ENCODE measurements at places on chromosomes 2 and 18.

- H3K4me1 ChIP-seq, result no peaks in the 10 kb centered on the region
- H3K27ac ChIP-seq, result no peak overlapping the region
- no peaks in the 10 kb centered on the region for H3K27me3 ChIP-seq
Measured at GRCh38 chr2:204871231-204871953, 326.1 kb downstream of the PARD3B start.

- H3K4me3 ChIP-seq, result no peak overlapping the region
- no peaks in the 10 kb centered on the region for H3K36me3 ChIP-seq
- peaks cover 3% of the 10 kb centered on the region for H3K27me3 ChIP-seq
- no peaks in the 10 kb centered on the region for H3K4me1 ChIP-seq
- no peak for DNase-seq
Measured at GRCh38 chr2:217787160-217787877, 215.5 kb downstream of the TNS1 start.

DNA sequence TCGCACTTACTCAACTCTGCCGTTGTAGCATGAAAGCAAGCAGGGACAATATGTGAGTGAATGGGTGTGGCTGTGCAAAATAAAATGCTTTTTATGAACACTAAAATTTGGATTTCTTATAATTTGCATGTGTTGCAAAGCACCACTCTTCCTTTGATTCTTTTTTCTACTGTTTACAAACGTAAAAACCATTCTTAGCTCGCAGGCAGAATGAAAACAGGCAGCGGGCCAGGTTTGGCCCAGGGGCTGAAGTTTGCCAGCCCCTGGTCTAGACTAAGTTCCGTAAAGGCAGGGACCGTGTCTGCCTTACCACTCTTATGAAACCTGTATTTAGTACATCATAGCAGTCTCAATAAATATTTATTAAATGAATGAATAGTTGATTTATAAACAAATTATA lies 83.7 kb upstream of the SPATS2L start:
- no peak for DNase-seq
- no peak overlapping the region for H3K4me3 ChIP-seq
- peaks cover 28% of the 10 kb centered on the region for H3K4me1 ChIP-seq
- no peaks in the 10 kb centered on the region for H3K36me3 ChIP-seq
- no peak overlapping the region for H3K27ac ChIP-seq

DNA sequence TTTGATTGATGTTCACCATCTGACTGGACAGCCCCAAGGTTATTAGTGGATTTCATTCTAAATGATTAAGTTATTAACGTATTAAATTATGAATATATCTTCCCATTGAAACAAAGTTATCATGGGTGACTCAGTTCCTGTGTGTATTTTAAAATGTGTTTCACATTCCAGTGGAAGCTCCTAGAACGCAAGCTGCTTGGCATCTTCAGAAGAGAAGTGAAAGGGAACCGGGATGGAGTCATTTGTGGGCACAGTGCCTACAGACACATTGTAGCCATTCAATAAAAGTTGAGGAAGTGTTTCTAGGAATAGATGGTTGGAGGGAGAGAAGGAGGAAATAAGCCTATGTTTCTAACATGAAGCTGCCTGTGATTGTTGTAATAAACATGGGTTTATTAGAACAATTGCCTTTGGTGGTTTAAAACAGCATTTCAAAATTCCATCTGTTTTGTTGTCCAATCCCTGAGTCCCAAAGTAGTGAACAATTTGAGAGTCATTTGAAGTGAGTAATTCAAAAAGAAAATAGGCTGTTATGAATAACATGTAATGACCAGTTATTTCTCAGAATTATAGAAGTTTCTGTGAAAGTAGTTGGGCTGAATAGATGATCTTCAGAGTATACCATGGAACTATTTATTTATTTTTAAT lies 143.5 kb downstream of the PKP4 start:
- H3K36me3 ChIP-seq, result peaks cover 2% of the 10 kb centered on the region
- H3K4me1 ChIP-seq, result peaks cover 2% of the 10 kb centered on the region
- no peaks in the 10 kb centered on the region for H3K27me3 ChIP-seq

GRCh38 chr2:40321822-40322221 lies 130.1 kb downstream of the SLC8A1 start:
- no peak overlapping the region for H3K4me3 ChIP-seq
- H3K4me1 ChIP-seq, result no peaks in the 10 kb centered on the region
- DNase-seq, result no peak
- H3K27me3 ChIP-seq, result no peaks in the 10 kb centered on the region
- no peaks in the 10 kb centered on the region for H3K36me3 ChIP-seq

- peak; percentile 47 for DNase-seq
- peak overlapping the region; percentile 71 for H3K27ac ChIP-seq
- H3K4me1 ChIP-seq, result peaks cover 3% of the 10 kb centered on the region
- peaks cover 7% of the 10 kb centered on the region for H3K36me3 ChIP-seq
Measured at GRCh38 chr2:65227020-65227455, 593 bp upstream of the ACTR2 start.

GRCh38 chr2:96502891-96503636 lies 2.1 kb downstream of the NEURL3 start:
- no peak for DNase-seq
- H3K27ac ChIP-seq, result no peak overlapping the region
- peaks cover 18% of the 10 kb centered on the region for H3K27me3 ChIP-seq
- no peak overlapping the region for H3K4me3 ChIP-seq
- H3K4me1 ChIP-seq, result peaks cover 52% of the 10 kb centered on the region

- no peaks in the 10 kb centered on the region for H3K4me1 ChIP-seq
- DNase-seq, result no peak
- H3K27ac ChIP-seq, result no peak overlapping the region
- no peak overlapping the region for H3K4me3 ChIP-seq
- H3K27me3 ChIP-seq, result no peaks in the 10 kb centered on the region
- no peaks in the 10 kb centered on the region for H3K36me3 ChIP-seq
Measured at GRCh38 chr2:11852526-11853196, 106.2 kb downstream of the LPIN1 start.

- no peak overlapping the region for H3K27ac ChIP-seq
- peaks cover 29% of the 10 kb centered on the region for H3K36me3 ChIP-seq
- no peak overlapping the region for H3K4me3 ChIP-seq
- peaks cover 24% of the 10 kb centered on the region for H3K4me1 ChIP-seq
Measured at GRCh38 chr2:20633001-20633400, 17.9 kb downstream of the HS1BP3 start.

DNA sequence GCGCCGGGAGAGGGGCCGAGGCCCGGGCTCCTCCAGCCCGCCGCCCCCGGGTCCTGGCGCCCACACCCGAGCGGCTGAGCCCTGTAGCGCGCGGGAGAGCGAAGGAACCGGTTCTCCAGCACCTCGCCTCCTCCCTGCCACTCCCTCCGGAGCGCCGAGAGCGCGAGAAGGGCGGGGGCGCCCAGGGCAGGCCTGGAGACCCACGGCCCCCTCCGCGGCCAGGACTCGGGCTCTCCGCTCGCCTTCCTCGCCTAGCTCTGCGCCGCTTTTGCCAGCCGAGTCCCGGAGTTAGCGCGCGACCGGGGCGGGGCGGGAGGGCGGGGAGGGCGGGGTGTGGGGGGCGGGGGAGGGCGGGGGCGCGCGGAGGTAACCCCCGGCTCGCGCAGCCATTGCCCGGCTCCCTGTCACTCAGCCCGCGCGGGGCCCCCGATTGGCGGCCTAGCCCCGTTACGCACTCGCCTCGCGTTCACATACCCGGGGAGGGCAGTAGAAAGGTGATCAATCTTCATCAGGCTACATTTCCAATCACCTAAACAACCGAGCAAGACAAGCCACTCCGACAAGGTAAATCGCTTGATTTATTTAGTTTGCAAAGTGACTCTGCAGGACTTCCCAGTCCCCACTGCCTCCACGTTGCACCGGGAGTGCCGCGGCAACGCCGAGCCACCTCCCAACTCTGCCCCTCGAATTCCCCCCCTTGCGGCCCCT lies at the start of gene OTX1:
Gene OTX1 (plus strand): TSS at position 497 of the 708 bp plus-strand sequence. CDS start 2,161 bp downstream, outside the sequence.
- no peak for DNase-seq
- H3K4me1 ChIP-seq, result peaks cover 34% of the 10 kb centered on the region
- no peak within 1 kb of the TSS for H3K27ac ChIP-seq

GRCh38 chr2:201909961-201910361 lies 103.6 kb downstream of the CDK15 start:
- H3K27ac ChIP-seq, result no peak overlapping the region
- no peaks in the 10 kb centered on the region for H3K36me3 ChIP-seq
- no peaks in the 10 kb centered on the region for H3K4me1 ChIP-seq
- no peak overlapping the region for H3K4me3 ChIP-seq
- no peak for DNase-seq

- peaks cover 29% of the 10 kb centered on the region for H3K4me1 ChIP-seq
- no peaks in the 10 kb centered on the region for H3K27me3 ChIP-seq
- H3K4me3 ChIP-seq, result no peak overlapping the region
- H3K27ac ChIP-seq, result no peak overlapping the region
Measured at GRCh38 chr2:159890551-159891266, 92.7 kb upstream of the CD302 start.
